ENCODE measurements at places on chromosomes 11 and 22.
A peak's percentile ranks its signal among the peaks of the same experiment; 100 is the strongest.

GRCh38 chr11:78659326-78660270, 84.9 kb upstream of the NARS2 start:
- no peak for DNase-seq

DNA sequence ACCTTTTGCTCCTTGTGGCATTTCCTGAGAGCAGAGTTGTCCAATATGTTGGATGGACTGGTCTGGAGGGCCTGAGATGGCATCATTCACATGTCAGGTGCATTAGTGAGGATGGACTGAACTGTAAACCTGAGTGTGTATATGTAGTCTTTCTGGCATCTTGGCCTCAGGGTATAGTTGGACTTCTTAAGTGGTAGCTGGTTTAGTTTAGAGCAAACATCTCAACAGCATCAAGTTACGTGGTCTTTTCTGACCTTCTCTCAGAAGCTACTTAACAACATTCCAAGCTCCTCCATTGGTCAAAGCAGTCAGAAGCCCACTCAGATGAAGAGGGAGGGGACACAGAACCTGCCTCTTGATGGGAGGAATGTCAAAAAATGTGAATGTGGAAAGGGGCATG, 829.9 kb downstream of the METTL15 start:
- no peak for DNase-seq

- no peak for DNase-seq
Observed at GRCh38 chr11:23202611-23203010, 342.3 kb upstream of the CCDC179 start.

GRCh38 chr11:78667461-78667860, 92.8 kb upstream of the NARS2 start:
- no peak for DNase-seq

DNA sequence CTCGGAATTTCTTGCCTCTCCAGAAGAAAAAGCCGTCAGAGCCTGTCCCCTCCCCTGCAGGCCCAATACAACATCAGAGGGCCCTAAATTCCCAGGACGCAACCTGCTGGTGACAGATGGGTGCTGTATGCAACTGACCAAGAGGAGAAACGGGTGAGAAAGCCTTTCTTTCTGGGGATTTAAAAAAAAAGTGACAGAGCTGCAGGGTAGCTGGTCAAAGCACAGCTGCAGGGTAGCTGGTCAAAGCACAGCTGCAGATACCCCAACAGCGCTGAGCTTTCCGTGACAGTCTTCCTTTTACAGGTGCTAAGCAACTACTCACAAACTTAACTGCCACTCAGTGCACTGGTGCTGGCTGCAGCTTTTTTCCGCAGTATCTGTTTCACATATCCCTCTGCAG, 17.8 kb downstream of the AP1B1 start:
- no peak for DNase-seq

GRCh38 chr22:49674479-49675050, 153.1 kb downstream of the BRD1 start:
- DNase-seq = no peak

GRCh38 chr11:127059750-127060149, 59.2 kb upstream of the KIRREL3 start:
- DNase-seq = no peak

DNA sequence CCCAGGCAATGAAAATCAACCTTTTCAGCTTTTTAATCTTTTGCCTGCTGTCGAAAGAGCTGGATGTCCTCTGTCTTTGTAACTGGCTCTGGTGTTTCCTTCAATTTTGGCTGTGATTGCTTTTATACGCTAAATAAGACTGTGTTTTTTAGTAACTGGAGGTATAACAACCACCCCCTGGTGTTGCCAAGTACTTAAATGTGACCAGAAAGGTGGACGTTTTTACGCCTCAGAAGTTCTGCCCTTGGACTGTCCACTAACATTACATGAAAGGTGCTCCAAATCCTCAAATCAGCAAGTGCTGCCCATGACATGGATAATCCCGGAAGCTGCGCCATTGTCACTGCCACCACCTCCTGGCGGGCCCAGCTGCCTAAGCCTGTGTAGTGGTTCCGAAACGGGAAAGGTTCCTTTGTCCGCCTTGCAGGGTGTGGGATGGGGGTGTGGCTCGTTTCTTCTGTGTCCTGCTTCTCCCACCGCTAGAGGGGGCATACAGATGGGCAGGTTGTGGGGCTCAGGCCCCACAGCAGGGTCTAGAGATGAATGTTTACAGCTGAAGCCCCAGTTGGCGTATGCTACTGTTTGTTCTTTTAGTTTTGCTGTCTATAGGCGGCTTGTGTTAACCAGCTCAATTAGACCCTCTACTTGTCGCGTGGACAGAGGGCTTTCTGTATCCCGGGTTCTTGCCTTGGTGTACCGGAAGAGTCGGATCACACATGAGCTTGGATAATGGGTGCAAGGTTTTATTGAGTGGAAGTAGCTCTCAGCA, 82.2 kb upstream of the SEPTIN5 start:
- peak; percentile 48 for DNase-seq

DNA sequence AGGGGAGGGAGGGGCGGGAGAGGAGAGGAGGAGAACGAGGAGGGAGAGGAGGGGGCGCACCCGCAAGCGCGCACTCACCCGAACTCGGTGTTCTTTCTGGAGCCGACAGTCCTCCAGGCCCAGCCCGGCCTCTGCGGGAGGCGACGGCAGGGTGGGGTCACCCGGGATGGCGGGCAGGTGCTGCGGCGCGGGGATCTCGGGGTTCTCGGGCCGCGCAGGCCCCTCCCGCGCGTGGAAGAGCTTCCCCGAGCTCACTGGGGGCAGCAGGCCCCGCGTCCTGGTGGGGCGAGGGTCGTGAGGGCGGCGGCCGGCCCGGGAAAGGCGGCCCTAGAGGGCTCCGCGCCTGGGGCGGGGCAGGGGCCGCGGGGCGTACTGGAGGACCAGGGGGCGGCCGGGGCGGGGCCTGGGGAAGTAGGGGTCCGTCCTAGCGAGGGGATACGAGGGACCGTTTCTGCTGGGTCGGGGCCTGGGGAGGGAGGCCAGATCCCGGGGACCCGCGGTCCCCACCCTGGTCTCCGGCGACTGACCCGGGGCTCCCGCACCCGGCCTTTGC, 5.2 kb downstream of the LMNTD2 start:
- no peak for DNase-seq

GRCh38 chr11:12290477-12290922, 86.9 kb upstream of the PARVA start:
- DNase-seq = no peak

DNA sequence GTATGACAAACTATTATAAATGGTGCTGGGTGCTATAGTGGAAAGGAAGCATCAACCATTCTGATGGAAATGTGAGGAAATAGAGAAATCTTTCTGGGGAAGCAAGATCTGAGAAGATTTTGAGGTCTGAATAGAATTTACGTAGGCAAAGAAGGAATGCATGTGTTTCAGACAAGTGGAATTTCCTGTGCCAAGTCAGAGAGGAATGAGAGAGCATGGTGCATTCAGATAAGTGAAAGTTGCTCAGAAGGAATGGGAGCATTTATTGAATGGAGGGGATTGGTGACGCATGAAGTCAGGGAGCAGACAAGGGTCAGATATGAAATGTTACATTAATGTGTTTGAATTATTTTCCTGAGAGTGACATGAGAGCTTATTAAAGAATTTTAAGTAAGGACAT, 725.5 kb downstream of the METTL15 start:
- DNase-seq = peak; percentile 96

- no peak for DNase-seq
Observed at GRCh38 chr11:5174934-5175333, 20.4 kb upstream of the OR52A1 start.

- DNase-seq = no peak
Observed at GRCh38 chr11:8352876-8353505, 89.3 kb upstream of the LMO1 start.

GRCh38 chr11:77203901-77204753, 76.1 kb downstream of the MYO7A start:
- DNase-seq = no peak

GRCh38 chr11:76131142-76131541, 75.2 kb downstream of the WNT11 start:
- no peak for DNase-seq

DNA sequence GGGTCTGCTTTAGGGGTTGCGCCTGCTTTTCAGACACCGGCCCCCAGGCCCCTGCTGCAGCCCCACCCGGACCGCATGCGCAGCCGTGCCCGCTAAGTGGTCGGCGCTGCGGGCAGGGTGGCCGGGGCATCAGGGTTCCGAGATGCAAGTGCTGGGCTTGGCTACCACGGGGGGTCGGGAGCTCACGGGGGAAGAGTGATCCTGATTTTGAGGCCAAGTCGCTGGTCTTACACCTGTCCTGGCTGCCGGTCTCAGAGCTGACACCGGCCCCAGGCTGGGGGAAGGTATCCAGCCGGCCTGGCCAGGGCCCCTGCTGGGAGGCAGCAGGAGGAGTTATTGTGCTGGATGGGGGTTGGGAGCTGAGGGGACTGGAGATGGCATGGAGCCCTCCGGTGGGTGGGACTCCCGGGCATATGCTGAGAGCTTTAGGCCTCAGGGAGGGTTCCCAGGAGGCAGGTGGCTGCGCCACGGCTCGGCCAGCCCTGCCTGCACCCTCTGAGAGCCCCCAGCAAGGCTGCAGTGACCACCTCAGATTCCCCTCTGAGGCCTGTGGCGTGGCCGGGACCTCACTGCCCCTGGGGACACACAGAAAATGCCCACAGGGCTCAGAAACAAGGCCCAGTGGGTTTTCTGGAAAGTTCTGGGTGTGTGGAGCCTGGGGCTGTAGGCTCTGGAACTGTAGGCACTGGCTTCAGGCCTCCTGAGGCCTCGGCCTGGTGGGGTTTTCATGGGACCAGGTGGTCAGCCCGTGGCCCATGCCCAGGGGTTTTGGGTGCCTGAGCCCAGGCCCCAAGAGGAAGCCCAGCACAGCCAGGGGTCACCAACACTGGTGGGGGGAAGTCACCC, 4.4 kb upstream of the MUC5AC start:
- no peak for DNase-seq

GRCh38 chr11:80748207-80748925, 1307.5 kb upstream of the TENM4 start:
- DNase-seq = no peak

DNA sequence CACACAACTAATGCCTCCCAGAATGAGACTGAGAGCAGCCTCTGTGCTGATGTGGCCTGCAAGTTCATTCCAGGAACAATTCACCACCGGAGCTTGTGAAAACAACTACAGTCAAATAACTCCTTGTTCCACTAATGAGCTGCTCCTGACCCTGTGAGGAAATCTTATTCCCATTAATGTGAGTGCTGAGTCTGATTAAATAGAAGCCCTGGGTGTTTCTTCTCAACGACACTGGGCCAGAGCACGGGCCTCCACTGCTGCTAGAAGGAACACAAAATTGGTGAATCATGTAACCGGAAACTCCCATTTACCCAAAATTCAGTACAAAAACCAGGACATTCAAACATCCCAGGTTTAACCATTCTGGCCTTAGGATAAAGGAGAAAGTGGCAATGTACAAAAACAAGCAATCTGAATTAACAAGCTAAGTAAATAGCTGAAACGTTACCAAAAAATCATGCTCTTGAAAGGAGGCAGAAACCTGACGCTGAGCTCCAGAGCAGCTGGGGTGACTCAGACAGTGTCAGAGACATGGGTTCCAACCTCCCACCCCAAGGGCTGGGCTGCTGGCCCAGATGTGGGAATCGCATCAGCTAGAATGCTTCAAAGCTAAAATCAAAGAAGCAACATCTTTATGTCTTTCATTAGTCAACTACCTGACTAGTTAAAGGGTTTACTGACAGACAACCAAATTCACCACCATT, 26.7 kb downstream of the SERGEF start:
- peak; percentile 84 for DNase-seq

GRCh38 chr11:112794331-112794846, 166.8 kb upstream of the NCAM1 start:
- no peak for DNase-seq

DNA sequence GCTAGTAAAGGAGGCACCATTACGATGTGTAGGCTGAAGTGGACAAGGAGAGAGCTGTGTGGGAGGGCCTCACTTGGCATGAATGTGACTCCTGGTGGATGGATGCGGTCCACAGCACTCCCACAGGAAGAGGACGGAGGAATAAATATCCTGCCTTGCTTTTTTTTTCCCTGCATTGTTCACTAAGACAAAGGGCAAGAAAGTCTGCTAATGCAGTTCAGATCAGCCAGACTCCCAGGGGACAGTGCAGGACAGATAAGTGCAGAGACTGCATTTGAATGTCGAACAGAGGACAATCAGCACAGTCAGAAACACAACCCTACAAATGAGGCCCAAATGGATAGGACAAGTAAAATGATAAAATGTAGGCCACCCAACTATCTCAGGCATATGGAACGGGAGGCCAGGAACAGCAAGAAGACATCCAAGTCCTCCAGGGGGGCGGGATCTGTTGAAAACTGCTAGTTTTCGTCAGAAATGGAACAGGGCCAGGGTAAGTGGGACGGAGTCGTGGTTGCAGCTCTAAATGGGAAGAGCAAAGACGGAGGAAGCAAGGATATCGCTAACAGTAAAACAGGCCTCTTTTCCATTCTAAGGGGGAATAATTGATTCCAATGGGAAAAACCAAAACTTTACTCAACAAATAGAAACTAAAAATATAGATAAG, 25.2 kb upstream of the OR8B8 start:
- no peak for DNase-seq

- no peak for DNase-seq
Observed at GRCh38 chr11:67371911-67372320, 1.5 kb downstream of the CLCF1 start.

DNA sequence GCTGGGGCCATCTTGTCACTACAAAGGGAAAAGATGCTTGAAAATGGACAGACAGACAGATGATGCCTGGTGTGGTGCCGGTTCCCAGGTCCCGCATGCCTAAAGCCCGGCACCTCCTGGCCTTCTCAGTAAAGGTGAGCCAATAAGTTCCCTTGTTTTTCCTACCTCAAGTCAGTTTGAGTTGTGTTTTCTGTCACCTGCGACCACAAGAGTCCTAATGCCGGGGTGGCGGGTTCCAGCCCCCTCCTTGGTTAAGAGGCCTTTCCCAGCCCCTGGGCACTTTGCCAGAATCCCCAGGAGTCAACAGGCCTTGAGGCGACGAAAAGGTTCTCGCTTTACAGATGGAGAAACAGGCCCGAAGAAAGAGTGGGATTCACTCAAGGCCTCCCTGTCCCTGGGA, 9.0 kb downstream of the FGF19 start:
- DNase-seq = no peak

DNA sequence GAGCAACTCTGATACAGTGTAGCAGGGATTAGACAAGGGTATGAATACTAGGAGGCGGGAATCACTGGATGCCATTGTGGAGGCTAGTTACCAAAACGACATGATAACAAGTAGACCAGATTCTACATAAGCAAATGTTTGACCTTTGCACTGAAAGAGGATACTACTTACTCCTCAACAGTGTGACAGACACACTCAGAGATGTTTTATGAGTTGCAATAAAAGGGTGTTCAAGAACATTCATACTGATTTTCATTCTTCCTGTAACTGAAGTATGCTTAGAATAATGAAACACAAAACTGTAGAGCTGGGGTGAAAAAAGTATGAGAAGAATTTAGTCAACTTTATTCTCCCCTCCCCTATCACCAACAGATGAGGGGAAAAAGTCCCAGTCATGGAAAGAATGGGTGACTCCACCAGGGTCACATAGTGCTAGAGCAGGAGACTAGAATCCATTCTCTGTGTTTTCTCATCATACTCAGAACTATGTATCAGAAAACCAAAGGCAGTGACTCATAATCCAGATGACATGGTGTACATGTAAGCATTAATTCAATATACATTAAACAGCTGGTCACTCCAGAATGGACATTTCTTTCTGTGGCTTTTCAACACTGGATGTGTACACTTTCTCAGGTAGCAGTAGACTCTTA, 32.8 kb downstream of the ARHGAP20 start:
- peak; percentile 50 for DNase-seq
